CD4-positive, alpha-beta T cell treated with Interleukin-15 for 4 hours (primary cell): ENCODE measurements at places on chromosomes 16 and 17.

DNA sequence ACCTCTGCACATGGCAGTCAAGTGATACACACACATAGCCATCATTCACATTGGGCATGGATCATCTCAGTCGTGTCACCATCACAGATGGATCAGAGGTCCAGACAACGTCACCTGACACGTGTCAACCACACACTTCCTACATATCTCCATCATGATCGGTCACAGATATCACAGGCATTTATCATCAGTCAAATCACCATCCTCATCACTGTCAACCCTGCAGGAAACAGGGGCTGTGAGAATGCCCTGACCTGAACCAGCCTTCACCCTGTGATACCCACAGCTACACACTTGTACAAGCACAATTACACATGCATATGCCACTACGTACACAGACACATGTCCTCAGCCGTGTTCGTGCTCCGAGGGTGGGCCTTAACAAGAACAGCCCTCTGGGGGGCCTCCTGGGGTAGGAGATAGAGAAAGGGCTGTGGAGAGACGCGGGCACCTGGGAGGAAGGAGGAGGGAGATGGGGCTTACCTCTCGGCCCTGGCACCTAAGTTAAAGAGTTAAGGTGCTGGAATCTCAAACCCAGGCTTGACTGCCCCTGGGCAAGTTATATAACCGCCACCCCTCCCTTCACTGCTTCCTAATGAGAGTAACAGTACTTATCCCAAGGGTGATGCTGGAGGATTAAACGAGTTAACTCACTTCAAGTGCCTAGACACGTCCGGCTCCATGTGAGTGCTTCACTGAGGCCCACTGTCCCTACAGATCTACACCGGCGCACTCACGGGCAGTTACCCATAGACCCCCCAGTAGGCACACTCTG is 1.1 kb downstream of the SLC12A4 start:
- DNase-seq: peak; percentile 30

- DNase-seq: peak; percentile 54
Observed at GRCh38 chr17:10327640-10328039, 45.2 kb downstream of the MYH13 start.

DNA sequence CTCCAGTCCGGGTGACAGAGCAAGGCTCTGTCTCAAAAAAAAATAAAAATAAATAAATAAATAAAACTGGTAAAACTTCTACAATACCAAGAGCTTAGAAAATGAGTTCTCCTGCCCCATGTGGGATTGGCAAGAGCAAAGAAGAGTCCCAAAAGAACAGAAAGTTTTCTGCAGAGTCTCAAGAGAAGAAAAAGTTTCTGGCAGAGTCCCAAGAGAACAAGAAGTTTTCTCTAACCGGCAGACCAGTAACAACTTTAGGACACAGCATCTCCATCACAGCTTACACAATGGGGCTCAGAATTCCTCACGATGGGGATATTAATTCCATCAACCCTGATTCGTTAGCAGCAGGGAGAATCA is 1.1 kb downstream of the SLC39A11 start:
- DNase-seq: no peak

DNA sequence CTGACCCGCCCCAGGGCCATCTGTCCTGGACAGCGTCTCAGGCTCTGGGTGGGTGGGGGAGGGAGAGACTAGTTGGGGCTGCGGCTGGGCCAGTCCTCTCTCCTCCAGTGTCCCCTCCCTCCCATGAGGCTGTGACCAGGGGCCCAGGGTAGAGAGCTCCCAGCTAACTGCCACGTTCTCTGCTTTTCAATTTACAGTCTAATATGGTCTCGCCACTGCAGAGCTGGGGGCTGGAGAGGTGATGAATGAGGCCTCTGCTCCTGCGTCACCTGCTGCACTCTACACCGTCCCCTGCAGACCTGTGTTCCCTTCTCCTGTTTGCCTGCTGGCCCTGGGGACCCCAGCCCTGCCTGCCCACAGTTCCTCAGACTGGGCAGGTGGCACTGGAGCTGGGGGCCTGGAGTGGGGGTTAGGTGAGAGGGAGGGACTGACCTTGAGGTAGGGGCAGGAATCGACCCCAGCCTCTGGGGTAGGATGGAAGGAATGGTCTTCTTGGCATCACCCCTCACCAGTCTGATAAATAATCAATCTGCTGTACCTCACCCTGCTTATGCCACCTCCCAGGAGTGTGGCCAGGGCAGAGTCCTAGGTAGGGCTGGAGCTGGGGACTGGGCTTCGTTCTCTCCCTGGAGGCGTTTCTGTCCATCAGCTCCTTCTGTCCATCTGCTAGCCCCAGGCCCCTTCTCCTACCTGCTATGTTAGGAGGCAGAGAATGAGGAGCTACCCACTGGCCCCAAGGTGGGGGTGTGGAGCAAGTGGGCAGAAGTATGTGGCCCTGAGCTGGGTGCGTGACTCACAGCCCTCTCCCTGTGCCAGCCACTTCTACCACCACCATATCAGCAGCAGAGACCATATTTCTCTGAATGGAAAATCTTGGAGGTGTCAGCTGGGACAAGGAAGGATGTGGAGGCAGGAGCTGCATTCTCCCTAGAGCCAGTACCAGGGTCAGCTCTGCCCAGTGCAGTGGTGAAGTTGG is 12.9 kb downstream of the SEZ6 start:
- no peak for DNase-seq

DNA sequence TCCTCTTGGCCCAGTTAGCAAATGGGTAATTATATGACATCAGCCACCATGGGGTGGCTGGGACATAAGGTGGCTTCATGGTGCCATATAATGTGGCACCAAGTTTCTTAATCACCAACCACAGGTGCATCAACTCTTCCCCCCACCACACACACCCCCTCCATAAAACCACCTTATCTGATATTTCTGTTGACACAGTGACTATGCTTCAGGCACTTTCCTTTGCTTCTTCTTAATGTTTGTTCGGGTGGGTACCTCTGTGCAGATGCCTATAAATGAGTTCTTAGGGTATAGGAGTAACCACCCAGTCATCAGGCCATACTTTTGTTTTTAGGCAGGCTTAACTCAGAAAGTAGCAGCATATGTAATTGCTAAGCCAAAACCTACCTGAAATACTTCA is 29.5 kb downstream of the RNF43 start:
- no peak for DNase-seq

- no peak for DNase-seq
Observed at GRCh38 chr17:27403480-27404005, 52.7 kb upstream of the KSR1 start.

GRCh38 chr16:63467513-63467912 is 1431.3 kb upstream of the CDH8 start:
- DNase-seq: no peak

- DNase-seq: no peak
Observed at GRCh38 chr16:19883296-19883965, 1.2 kb downstream of the GPRC5B start.

- DNase-seq: no peak
Observed at GRCh38 chr17:19652595-19652994, 4.0 kb downstream of the ALDH3A2 start.

DNA sequence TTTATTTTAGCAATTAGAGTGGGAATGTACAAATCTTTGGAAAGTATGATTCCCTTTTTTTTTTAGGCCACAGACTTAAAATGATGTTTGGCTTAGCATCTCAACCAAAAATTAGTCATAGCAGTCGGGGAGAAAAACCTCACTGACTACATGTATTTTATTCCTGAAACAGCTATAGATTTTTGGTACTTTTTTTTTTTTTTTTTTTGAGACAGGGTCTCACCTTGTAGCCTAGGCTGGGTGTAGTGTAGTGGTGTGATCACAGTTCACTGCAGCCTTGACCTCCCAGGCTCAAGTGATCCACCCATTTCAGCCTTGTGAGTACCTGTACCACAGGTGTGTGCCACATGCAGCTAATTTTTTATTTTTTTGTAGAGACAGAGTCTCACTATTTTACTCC is 23.4 kb downstream of the RNFT1 start:
- no peak for DNase-seq

DNA sequence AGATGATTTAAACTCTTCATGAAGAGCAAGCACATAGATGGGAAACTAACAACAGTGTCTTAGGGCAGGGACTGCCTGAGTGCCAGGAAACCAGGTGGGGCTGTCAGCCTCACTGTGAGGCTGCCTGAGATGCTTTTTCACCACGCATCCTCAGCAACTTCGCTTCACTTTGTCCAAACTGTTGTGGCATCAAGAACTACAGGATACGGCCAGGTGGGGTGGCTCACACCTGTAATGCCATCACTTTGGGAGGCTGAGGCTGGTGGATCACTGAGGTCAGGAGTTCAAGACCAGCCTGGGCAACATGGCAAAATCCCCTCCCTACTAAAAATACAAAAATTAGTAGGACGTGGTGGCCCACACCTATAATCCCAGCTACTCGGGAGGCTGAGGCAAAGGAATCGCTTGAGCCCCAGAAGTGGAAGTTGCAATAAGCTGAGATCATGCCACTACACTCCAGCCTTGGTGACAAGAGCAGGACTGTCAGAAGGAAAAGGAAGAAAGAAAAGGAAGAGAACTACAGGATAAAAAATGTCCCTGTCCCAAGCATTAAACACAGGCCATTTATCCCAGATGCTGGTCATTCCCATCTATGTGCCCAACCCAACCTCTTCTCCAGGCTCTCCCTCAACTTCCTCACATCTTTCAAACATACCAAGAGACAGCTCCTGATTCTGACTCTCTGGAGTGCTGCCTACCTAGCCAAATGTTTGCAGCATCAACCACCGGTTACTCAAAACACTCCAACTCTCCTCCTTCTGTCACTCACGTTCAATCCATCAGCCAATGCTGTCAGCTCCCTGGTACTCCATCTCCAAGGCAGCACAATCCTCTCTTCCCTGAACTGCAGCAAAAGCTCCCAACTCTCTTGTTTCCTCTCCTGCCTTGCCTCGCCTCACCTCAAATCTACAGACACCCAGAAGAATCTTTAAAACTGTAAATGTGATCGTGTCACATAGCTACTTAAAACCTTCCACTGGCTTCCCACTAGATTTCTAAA is 1.6 kb downstream of the EIF4A3 start:
- no peak for DNase-seq

DNA sequence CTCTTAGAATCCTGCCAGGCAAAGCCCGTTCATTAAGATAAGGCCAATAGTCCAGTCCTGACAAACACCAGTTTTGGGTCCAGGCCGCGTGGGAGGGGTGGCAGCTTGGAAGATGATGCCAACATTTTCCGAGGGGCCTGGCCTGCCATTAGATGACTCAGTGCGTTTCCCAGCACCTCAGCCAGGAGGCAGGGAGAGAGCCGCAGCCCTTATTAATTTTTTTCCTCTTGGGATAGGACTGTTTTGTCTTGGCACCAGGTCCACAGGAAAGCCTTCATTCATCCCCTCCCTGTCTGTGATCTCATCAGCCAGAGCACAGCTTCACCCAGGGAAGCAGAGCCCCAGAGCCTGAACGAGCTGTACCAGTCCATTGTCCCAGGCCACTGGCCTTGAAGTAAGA is 4.7 kb upstream of the NDEL1 start:
- DNase-seq: no peak

GRCh38 chr16:65249768-65250167 is 127.9 kb upstream of the CDH11 start:
- DNase-seq: no peak

- no peak for DNase-seq
Observed at GRCh38 chr16:86982347-86982596, 334.9 kb downstream of the C16orf95 start.

DNA sequence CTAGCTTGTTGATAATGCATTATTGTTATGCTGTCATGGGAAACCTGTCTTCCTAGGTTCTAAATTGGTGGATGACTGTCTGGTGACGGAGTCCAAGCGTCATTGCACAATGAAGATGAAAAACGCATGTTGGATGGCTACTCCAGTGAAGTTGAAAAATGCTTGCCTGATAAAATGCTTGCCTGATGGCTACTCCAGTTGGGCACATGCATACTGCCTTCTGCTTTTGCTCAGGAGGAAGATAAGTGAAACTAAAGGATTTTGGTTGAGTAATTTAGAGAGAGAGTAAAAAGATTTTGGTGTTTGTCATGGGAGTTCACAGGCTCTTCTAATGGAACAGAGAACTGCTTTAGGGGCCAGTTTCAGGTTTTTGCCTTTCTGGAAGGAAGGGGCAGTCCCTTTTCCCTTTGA is 118.6 kb downstream of the PRKCA start:
- no peak for DNase-seq

GRCh38 chr16:10969615-10970014 is 25.3 kb downstream of the CLEC16A start:
- DNase-seq: no peak

GRCh38 chr17:4050971-4051370 is 86.7 kb upstream of the ATP2A3 start:
- DNase-seq: no peak

DNA sequence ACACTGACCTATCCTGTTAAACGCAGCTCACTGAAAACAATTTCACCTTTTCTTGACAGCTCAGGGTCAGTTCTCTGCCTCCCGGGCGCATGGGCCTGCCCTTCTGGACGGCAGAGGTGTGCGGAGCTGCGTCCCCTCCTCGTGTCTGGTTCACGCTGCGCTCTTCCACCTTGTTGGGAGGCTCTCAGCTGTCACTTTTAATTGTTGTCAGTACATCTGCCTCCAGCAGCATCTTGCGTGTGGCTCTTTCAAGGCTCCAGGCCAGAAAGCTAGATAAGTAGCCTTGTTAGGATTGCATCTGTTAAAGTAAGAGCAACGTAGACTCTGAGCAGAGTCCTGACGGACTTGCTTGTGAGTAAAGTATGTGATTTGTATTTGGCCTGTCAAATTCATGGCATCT is 59.4 kb downstream of the MGAT5B start:
- DNase-seq: no peak

- DNase-seq: no peak
Observed at GRCh38 chr17:33338242-33338641, 45.1 kb upstream of the ASIC2 start.

DNA sequence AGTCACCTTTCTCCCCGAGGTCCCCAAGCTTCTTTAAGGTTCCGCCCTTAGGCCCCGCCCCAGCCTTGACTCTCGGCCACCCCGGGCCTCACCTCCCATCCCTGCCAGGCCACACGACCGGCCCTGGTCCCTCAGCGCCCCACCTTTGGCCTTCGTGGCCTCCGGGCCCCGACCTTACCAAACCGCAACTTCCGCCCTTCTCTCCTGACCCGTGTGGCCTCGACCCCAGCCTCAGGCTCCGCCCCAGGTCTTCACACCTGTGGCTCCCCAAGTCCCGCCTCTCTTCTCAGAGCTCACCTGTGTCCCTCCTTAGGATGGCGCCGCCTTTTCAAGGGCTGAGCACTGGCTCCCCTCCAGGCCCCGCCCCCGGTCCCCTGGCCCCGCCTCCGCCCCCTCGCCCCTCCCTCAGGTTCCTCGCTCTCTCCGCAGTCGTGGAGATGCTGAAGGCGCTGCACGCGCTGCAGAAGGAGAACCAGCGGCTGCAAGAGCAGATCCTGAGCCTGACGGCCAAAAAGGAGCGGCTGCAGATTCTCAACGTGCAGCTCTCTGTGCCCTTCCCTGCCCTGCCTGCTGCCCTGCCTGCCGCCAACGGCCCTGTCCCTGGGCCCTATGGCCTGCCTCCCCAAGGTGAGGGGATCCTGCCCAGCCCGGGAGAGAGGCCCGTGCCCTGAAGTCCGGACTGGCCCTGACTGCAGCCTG is 10.0 kb upstream of the CISD3 start:
- no peak for DNase-seq

DNA sequence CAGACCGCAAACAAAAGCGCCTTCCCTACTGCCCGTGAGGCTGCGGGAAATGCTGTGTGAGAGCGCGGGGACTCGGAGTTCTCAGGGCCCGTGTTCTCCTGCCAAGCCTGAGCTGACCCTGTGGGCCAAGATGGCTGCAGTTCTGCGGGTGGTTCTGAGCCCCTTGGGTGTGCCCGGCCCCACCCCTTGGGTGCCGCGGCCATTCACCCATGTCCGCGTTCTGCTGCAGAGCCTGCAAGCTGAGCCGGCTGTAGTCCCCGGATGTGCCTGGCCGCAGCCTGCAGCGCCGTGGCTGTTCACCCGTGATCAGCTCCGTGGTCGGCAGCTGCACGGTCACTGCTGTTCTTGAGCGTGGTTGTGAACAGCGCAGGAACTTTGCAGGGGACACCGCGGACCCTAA is 20.0 kb downstream of the ACSF3 start:
- DNase-seq: no peak
